Hepatocyte (in vitro differentiated cells): ENCODE measurements at places on chromosomes 4 and X. TPM values are rescaled to one million over a fixed set of nuclear protein-coding genes. Genes with fewer than 3 reads are reported as not detected.
A peak's percentile ranks its signal among the peaks of the same experiment; 100 is the strongest.

DNA sequence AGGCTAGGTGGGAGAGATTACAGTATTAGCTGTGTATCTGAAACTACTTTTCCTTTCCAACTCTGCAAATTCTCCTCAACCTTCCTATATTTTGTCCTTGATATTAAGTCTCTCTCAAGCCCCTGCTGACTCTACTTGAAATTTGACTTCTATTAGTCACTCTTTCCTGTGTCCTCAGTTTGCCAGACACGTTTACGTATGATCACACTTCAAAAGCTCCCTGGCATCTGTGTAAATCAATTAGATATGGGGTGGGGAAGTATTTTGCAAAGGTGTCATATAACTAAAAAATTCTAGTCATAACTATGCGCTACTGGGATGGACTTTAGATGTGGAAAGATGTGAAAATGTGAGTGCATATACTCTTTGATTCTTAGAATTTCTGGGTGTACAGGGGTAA is 67.4 kb upstream of the ARHGAP24 start:
- DNase-seq: no peak

- DNase-seq: no peak
These were observed 34.2 kb upstream of the PGM2 start for GRCh38 chr4:37792241-37792640.

- no peak for DNase-seq
These were observed 17.0 kb upstream of the TMEM154 start for GRCh38 chr4:152696764-152697261.

DNA sequence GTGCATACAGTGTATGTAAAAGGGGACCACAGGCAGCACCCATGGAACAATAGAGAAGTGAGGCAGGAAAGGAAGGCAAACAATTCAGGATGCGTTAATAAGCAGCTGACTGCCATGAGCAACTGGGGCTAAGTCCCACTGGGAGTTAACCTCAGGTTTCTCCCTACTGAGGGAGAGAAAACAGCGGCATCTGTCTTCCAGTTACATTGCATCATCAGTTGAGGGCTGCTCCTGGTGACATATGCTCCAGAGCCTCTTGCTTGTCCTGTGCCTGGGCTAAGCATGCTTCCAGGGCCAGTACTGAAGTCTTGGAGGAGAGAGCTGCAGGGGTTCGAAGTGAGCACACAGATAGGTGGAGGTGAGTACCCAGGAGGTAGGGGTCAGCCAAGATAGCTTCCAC is 24.3 kb downstream of the RAI2 start:
- no peak for DNase-seq

The RAB40AL gene
- 0.58 and 0.80 TPM in 2 replicates for polyA plus RNA-seq

The ADGRG4 gene
- not detected in 2 replicates for polyA plus RNA-seq

The KIAA1210 gene
- polyA plus RNA-seq: not detected in 2 replicates

The SATL1 gene
- 0.17 and 0.30 TPM in 2 replicates for polyA plus RNA-seq

DNA sequence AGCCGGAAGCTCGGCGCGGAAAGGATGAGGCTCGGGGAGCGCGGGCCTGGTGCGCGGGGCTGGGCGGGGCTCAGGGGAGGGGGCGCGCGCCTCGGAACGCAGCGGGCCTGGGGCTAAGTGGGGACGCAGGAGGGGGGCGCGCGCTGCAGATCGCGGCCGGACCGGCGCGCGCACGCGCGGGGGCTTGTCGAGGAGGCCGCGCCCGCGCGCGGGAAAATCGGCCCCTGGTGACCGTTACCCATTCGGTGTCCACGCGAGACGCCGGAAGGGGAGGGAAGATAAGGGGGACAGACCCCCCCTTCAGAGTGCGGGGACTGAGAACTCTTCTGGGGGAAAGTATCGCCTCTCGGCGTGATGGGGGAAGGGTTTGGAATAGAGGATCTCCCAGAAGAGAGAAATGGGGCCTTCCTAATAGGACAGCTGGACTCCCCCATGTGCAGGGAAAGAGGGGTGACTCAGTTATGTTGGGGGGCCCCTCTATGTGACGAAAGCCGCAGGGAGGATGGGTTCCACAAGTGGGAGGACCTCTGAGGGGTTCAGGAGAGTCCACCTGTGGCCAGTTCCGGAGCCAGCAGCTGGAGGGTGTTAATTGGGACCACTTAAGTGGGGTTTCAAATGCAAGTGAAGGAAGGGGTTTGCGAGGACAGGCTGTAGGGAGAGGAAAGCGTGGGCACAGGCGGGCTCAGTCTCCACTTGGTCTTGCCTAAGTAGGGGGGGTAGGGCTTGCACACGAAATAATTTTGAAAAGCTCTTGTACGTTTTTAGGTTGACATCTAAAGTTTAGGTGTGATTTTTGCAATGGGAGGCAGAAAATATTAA is 584 bp downstream of the SUV39H1 start:
- peak; percentile 42 for DNase-seq

- DNase-seq: no peak
These were observed 24.1 kb downstream of the CT45A1 start for GRCh38 chrX:135737366-135738071.

The OPHN1 gene
- 4.5 and 4.8 TPM in 2 replicates for polyA plus RNA-seq

The NKX6-1 gene
- polyA plus RNA-seq: not detected in 2 replicates

DNA sequence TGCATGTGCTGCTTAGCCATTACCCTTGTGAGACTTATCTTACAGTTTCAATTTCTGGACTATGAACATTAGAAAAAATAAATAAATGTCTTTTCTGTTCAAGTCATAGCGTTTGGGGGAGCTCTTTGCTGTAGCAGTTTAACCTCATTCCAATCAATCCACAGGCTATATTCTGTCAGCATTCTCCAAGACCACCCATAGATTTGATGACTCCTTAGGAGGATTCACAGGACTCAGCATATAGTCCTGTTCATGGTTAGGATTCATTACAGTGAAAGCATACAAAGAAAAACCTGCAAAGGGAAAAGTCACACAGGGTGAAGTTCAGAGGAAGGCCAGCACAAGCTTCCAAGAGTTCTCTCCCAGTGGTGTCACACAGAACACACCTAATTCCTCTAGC is 180.5 kb downstream of the ADAMTS3 start:
- no peak for DNase-seq

DNA sequence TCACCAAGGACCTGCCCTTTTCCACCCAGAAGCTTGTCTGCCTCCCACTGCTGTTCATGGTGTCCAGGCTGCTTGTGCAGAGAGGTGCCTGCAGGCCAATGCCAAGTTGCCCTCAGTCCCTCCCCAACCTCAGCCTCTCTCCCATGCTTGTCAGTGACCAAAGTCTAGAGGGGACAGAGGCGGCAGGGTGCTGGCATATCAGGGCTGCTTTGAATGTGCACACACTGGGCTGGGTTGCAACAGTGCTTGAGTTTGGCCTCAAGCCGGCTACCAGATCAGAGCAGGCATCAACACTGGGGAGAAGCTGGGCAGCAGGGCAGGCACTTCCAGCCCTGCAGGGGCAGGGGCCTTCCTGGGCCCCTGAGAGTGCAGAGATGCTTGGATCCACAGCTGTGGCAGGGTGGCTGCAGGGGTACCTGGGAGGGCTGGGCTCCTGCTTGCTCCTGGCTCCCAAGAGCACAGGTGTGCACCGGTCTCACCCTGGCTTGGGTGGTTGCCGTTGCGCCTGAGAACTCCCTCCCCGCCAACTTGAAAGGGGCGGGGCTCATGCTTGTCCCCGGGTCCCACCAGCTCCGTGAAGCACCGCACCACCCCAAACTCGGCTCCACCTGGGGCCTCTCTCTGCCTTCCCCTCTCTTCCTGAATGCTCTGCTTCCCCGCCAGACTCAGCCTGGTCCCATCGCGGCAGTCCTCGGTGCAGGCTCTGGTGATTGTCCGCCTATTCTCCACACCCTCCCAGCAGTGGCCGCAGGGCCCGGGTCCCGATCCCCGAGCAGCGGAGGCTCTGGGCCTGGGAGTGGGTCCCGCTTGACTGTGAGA is 1681.9 kb upstream of the ADGRL3 start:
- no peak for DNase-seq

The SMARCA5 gene
- polyA plus RNA-seq: 33.8 and 38.7 TPM in 2 replicates

GRCh38 chr4:44493924-44494323 is 45.3 kb upstream of the KCTD8 start:
- peak; percentile 49 for DNase-seq

DNA sequence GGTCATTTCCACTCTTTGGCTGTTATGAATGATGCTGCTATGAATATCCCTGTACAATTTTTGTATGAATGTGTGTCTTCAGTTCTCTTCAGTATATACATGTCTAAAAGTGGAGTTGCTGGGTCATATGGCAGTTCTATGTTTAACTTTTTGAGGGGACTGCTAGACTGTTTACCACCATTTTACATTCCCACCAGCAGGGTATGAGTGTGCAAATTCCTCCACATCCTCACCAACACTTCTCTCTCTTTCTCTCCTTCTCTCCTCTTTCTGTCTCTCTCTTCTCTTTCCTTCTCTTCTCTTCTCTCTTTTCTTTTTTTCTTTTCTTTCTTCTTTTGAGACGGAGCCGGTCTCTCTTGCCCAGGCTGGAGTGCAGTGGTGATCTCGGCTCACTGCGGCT is 7.8 kb downstream of the WWC2 start:
- no peak for DNase-seq

- no peak for DNase-seq
These were observed 31.6 kb downstream of the SLC10A7 start for GRCh38 chr4:146490106-146490505.
